Iris pigment epithelial cell (primary cell): ENCODE measurements at places on chromosomes 11 and 22.

DNA sequence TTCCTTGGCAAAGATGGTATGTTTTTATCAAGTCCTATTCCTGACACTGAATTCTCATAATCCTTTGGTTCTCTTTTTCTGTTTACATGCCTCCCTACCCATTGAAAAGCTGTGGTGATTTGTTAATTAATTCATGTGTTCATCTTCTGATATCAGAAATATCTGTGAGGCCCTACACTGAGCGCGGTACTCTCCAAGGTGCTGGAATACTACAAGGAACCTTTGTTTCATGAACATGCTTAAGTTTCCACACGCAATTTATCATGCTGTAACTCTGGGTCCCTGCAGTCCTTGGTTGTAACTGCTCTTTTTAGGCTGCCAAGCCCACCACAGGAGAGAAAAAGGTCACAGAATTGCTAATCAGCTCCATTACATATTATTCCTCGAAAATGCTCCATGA is 331.8 kb downstream of the FAT3 start:
- no peak for DNase-seq

DNA sequence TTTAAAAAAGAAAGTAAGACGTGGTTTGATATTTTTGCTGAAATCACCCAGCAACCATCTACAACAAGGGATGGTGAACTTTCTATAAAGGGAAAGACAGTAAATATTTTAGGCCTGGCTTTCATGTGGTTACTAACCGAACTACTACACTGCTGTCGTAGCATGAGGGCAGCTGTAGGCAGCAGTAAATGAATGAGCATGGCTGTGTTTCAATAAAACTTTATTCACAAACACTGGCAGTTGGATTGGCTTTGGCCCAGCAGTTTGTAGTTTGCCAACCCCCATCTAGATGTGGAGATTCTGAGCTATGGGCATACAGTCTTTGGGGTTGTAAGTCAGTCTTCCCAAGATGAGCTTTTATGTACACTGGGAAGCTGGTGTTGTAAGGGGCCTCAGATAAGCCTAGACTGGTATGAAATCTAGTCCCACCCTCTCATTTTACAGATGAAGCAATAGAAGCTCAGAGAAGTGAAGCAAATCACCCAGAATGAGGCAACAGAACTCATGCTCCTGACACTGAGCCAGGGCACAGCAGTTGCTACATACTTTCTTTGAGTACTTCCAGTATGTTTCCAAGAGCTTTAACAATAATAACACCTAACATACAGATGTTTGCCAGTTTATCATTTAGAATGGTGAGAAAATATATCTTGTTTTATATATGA is 204.4 kb downstream of the ADAMTS15 start:
- peak; percentile 95 for DNase-seq

DNA sequence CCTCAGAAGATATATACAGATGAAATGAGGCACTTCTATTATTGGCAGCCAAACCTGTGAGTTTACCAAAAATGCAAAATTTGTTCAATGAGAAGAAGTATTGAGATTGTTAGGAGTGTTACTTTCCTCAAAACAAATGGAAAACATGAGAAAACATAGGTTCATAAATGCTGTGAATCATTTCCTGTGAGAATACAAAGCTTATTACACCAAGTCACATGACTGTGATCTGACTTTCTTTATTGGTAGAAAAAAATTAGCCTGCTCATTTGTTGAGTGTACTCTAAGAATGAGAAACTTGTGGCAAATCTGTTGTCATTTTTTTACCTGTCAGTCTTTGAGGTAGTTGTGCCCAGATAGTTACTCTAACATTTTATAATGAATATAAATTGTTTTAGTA is 215.1 kb downstream of the TMEM135 start:
- peak; percentile 15 for DNase-seq

- DNase-seq = no peak
Measured at GRCh38 chr22:27197618-27198017, 540.2 kb downstream of the MIAT start.

- DNase-seq = peak; percentile 8
Measured at GRCh38 chr11:126061707-126062678, 673 bp downstream of the CDON start.

DNA sequence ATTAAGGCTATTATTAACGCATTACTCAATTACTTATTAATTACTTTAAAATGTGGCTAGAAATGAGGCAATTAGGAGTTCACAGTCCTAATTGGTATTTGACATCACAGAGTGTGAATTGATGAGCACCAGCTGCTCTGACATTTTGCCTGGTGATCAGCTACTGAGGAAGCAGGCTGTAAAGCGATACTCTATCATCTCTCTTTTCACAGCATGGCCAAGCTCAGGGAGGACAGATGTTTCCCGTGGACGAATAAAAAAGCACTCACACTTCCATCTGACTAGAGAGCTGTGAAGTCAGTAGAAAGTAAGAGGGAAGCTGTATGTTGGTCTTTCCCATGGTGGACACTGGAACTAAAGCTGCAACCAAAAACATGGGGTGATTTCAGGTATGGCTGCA is 29.1 kb upstream of the SYT9 start:
- no peak for DNase-seq

DNA sequence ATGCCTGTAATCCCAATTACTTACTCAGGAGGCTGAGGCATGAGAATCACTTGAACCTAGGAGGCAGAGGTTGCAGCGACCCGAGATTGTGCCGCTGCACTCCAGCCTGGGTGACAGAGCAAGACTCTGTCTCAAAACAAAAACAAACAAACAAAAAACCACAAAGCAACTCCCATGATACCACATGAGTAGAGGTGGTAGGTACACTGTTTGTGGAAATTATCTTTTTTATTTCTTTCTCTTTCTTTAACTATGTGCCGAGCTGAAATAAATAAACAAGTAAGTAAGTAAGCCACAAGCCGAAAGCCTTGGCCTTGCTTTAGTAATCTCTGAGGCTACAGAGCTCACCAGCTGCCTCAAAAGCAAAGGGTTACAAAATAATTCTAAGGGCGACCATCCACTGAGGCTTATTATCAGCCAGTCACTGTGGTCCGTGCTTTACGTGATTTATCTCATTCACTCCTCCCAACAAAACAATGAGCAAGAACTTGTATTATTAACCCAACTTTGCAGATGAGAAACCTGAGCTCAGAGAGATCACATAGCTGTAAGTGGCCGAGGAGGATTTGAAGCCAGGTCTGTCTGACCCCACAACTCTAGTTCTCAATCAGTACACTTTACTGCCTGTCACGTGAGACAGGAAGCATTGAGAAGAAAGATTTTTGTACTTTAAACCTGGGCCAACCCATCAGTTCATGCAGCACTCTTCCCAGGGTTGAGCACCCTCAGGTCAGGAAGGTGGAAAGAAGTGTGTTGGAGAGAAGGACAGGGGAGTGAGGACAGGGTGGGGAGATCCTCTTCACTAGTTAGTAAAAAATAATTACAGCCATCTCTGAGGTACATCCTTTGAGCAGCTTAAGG is 69.8 kb upstream of the MTMR2 start:
- DNase-seq = peak; percentile 62

- DNase-seq = no peak
Measured at GRCh38 chr11:112634551-112634950, 326.7 kb upstream of the NCAM1 start.

DNA sequence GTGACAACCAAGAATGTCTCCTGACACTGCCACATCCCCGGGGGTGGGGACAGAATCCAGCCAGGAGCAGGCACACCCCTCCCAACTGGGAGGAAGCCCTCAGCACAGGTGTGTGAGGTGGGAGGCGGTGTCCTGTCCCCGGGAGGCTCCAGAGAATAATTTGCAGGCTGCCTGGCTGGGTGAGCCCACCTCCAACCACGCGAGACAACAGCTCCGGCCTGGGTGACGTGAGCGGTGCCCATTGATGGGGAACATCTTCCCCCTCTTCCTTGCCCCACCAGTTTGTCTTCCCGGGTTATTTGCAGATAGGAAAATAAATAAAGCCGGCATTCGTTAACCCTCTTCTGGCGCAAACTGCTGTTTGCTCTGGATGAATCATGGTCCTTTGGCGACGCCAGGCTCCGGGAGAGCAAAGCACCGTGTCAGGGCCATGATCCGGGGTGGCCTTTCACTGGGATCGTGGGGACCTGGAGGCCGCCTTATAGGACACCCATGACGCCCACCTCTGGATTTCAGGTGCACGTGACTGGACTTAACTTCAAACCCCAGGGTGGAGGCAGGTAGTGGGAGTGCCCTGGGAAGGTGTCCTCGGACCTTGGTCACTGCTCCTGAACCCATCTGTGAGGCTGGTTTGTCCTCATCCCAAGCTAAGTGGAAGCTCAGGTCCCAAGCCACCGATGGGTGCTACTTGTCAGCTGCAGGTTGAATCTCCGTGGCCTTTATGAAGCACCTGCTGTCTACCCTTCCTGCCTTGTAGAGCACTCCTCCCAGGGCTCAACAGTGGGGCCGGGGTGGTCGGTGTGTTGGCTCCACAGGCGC is 13.9 kb downstream of the CCND1 start:
- DNase-seq = no peak

DNA sequence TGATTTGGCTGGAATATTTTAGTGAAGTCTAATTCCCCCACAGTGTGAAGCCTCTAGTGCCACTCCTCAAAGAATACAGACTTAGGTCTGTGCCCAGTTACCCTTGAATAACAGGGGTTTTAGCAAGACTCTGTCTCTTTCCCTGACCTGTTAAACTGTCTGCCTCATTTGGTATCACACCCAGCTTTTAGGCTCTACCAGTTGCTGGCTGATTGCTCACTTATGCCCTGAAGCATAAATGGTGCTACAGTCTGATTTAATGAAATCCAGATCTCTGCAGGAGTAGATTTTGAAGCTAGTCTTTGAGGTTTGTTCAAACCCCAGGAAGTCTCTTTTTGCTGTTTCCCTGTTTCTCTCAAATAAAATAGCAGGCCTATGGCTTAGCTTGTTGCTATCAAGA is 45.2 kb upstream of the LIPT2 start:
- no peak for DNase-seq

DNA sequence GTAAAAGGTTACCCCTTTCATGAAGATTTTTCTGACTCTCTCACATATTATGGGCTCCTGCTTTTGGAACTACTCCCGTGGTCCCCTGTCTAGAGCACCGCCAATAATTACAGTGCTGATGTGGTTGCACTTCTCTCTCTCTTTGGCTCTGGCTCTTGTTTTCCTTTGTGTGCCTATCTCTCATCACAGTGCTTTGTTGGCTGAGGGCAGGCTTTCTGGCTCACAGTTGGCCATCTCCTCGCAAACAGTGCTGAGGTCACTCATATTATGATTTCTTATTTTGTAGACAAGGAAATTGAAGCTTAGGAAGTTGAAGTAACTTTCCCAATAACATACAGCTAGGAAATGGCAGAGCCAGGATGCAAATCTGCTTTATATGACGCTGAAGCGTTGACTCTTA is 192.5 kb downstream of the DDX10 start:
- DNase-seq = no peak

DNA sequence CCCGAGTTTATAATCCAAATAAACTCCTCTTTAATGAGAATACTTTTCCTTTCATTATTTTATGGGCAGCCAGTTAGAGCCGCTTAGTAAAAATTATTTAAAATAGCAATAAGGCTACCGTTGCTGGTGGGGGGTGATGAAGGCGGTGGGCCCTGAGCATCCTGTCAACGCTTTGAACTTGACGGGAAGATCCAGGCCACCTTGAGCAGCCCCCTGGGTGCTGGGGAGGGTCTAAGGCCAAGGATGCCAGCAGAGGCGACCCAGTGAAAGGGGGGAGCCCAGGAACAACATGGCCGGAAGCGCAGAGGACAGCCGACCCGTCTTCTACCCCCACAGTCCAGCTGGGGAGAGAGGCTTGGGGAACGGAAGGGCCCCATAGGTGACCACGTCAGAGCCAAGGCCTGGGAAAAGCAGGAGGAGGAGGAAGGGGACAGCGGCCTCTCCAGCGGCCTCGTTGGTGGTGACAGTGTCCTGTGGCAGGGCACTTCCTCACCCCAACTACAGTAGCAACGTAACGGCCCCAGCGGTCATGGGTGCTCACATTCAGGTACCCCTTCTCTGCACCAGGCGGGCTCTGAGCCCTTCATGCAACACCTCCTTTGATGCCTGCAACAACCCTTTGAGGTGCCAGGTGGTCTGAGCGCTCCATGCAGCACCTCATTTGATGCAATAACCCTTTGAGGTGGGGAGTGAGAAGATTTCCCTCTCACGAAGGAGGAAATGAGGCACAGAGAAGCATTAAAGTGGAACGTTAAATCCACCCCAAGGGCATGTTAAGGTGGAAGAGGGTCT is 695.3 kb downstream of the TBC1D22A start:
- no peak for DNase-seq

DNA sequence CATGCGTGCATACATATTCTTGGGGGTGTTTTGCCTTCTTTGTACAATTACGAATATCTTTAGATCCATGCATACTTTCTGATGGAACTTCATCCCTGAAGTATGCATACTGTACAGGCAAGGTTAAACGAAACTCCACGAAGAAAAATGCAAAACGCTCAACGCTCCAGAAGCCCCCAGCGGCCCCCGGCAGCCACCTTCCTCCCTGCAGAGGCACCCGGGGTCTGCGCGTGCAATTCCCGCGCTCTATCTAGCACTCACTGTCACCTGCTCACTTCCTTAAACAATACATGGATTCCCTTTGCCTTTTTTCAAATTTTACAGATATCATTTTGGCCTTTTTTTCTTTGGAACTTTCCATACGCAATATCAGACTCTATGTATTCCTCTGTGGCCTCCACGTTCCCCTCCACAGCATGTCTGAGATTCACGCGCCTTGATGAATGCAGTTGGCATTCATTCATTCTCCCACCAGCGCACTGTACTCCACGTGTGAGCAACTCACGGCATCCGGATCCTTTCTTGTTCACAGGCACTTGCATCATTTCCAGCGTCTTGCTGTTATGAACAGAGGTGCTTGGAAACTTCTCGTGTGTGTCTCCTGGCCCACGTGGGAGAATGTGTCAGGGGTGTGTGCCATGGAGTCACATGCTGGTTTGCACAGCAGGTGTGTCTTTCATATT is 214.3 kb downstream of the CTTN start:
- no peak for DNase-seq

DNA sequence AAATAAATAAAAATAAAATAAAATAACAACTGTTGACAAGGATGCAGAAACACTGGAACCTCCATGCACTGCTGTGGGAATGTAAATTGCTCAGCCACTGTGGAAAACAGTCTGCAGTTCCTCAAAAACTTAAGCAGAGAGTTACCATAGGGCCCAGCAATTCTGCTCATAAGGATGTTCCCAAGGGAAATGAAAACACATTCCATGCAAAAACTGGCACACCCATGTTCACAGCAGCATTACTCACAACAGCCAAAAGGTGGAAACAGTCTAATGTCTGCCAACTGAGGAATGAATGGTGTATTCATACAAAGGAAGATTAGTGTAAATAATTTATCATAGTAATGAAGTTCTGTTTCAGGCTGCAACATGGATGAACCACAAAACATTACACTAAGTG is 3.2 kb upstream of the KRTAP5-10 start:
- no peak for DNase-seq
